AG04450 (cell line): ENCODE measurements at places on chromosomes 5 and 9. TPM values are rescaled to one million over a fixed set of nuclear protein-coding genes. Genes with fewer than 3 reads are reported as not detected.

Gene ALDH1A1
- 0.62 and 7.0 TPM in 2 replicates for polyA plus RNA-seq

Gene LURAP1L
- polyA plus RNA-seq, result 40.8 and 51.4 TPM in 2 replicates

DNA sequence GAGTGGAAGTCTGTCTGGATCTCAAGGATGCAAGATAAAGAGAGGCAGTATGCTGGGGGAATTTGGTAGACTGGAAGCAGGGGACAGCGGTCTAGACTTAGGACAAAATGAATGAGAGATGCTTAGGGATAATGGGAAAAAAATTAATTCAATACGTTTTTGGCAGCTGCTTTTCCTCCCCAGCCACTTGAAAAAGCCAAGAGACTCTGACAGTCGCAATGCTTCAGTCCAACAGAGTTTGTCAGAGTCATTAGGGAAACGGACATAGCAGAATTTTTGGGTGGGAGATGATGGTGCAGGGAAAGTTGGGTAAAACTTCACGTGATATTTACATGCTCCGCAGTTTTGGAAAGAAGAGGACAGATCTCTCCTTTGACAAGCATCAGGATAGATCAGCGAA is 129.7 kb downstream of the GOLPH3 start:
- no peak for DNase-seq

Gene PCA3
- not detected in 2 replicates for polyA plus RNA-seq

DNA sequence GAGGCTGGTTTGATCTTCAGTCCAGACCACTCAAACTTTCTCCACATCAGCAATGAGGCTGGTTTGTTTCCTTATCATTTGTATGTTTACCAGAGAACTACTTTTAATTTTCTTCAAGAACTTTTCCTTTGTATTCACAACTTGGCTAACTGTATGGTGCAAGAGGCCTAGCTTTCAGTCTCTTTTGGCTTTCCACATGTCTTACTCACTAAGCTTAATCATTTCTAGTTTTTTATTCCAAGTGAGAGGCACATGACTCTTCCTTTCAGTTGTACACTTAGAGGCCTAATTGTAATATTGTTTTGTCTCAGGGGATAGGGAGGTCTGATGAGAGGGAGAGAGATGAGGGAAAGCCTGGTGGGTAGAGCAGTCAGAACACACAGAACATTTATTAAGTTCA is 554.0 kb upstream of the ARRDC3 start:
- no peak for DNase-seq

GRCh38 chr9:121778252-121779225 is 127.1 kb downstream of the DAB2IP start:
- no peak for DNase-seq

DNA sequence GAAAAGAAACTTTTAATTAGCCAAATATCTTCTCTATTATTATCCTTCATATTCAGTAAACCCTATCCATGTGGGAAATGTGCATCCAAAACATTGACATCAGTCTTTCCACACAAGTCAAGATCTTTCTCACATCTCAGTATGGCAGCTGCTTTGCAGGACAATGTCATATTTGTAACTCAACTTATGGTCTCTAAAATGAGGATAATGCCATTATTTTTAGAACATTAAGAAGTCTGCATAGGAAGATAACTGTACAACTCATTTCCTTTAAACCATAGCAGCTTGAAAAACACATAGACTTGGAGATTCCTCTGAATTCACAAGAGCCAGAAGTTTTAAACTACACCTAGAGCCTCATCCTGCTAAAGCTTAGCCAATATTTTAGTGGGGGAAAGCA is 43.7 kb downstream of the MCTP1 start:
- no peak for DNase-seq

Gene KIF12
- polyA plus RNA-seq, result not detected in 2 replicates

Gene KCTD16
- 0.38 and 0.42 TPM in 2 replicates for polyA plus RNA-seq

GRCh38 chr5:176797456-176798050 is 12.8 kb upstream of the UNC5A start:
- DNase-seq, result no peak

Gene ABITRAM
- 17.6 and 24.5 TPM in 2 replicates for polyA plus RNA-seq

Gene STC2
- 159 and 185 TPM in 2 replicates for polyA plus RNA-seq

DNA sequence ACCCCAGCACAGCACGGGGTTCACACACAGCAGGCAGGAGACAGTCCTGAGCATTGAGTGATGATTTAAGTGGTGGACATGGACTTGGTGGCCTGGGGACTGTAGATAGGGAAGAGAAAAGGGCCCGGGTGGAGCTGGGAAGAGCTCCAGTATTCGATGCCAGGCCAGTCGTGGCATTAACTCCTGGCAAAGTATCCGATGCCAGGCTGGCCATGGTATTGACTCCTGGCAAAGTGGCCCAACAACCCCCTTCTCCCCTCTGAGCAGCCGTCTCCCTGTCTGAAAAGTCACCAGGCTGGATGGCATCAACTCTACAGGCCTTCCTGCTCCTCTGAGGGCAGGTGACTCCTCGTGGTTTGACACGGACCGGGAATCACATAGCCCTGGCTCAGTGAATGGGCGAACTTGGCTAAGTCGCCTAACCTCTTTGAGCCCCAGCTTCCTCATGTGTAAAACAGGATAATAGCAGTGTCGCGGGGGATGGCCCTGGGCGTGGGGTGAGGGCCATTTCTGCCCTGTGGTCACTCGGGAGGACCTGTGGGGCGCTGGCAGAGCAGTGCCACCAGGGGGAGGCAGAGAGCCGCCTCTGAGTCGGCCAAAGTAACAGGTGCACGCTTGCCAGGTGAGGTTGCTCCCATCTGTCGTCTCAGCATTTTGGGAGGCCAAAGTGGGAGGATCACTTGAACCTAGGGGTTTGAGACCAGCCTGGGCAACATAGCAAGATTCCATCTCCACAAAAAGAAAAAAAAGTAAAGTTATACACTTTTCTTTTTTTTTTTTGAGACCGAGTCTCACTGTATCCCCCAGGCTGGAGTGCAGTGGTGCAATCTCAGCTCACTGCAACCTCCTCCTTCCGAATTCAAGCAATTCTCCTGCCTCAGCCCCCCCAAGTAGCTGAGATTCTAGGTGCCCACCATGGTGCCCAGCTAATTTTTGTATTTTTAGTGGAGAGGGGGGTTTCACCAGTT is 5.7 kb upstream of the SEC16A start:
- no peak for DNase-seq

GRCh38 chr5:122172207-122172606 is 42.9 kb downstream of the ZNF474 start:
- no peak for DNase-seq

GRCh38 chr5:150618163-150618562 is 22.3 kb upstream of the SYNPO start:
- DNase-seq, result no peak

GRCh38 chr5:175219366-175219765 is 224.6 kb downstream of the DRD1 start:
- DNase-seq, result no peak

DNA sequence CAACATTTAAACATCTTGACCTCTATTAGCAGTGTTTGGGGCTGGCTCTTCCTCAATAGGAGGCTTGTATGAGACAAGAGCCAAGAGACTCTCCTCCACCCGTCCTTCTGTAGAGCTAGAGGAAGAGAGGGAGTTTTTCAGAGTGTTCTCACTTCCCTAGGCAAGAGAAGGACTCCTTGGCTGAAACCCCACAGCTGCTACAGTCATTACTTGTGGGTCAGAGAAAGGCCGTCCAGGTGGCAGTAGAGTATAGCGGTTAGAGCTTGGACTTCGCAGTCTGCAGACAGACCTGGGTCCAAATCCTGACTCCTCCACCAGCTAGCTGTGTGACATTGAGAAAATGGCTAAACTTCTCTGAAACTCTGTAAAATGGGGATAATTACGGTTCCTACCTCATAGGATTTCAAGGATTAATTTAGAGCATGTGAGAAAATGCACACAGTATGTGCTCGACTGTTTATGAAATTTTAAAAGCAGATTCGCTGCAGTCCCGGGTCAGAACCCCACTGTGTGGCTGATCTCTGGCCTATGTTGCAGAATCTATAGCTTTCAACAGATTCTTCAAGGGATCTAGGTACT is 80.8 kb upstream of the ARAP3 start:
- no peak for DNase-seq

- DNase-seq, result peak; percentile 33
These were observed 21.2 kb downstream of the OTULIN start for GRCh38 chr5:14685757-14686156.

- DNase-seq, result no peak
These were observed 24.2 kb upstream of the HAPLN1 start for GRCh38 chr5:83744821-83745220.

GRCh38 chr5:73640861-73641320 is 14.9 kb downstream of the ARHGEF28 start:
- no peak for DNase-seq

Gene WDR36
- 39.9 and 56.1 TPM in 2 replicates for polyA plus RNA-seq

Gene TRMT10B
- 6.3 and 6.9 TPM in 2 replicates for polyA plus RNA-seq

Gene TMEM232
- 0.50 and 0.95 TPM in 2 replicates for polyA plus RNA-seq
